ENCODE measurements at places on chromosomes 5 and 9.

- DNase-seq = no peak
These were observed 101.0 kb downstream of the PIP5K1B start for GRCh38 chr9:68805890-68806517.

GRCh38 chr9:93635186-93636107 is 59.1 kb downstream of the PHF2 start:
- no peak for DNase-seq

DNA sequence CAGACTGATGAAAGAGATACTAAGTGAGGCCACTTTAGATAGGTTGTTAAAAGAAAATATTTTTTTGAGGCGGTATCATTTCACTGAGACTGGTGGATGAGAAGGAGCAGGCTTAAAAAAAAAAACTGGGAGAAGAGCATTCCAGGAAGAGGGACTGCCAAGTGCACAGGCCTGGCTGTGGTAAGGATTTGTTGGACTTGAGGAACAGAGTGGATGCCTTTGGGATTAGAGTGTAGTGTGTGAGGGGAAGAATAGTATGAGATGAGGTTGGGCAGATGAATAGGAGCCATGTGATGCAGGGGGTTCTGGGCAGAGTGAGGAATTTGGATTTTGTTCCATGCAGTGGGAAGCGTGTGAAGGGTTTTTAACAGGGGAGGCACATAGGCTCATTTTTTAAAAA is 57.9 kb downstream of the PBX3 start:
- peak; percentile 81 for DNase-seq

DNA sequence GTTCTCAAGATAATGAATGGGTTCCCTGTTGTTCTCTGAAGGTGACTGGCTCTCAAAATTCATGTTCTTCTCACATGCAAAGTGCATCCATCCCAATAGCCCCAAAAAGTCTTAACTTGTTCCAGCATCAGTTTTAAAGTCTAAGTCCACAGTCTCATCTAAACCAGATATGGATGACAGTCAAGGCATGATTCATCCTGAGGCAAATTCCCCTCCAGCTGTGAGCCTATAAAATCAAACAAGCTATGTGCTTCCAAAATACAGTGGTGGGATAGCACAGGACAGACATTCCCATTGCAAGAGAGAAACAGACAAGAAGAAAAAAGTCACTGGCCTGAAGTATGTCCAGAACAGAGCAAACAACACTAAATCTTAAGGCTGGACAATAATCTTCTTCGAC is 25.4 kb downstream of the FBXO10 start:
- DNase-seq = no peak

GRCh38 chr9:6239694-6240093 is 24.1 kb downstream of the IL33 start:
- no peak for DNase-seq

- DNase-seq = no peak
These were observed 213.2 kb downstream of the TMC1 start for GRCh38 chr9:72734631-72735030.

DNA sequence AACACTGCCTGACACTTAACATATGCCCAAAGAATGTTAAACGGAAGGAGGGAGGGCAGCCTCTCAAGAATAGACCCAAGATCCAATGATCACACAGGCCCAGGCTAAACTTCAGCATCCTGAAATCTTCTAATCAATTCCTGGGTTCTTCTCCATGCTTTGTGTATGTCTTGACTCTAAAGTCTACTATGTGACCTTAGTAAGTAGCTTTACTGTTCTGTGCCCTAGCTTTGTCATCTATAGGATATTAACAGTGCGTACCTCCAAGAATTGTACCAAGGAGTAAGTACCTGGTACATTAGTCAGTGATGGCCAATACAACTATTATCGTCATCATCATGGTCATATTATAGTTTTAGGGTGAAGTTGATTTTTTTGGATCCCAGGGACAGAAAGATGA is 96.6 kb downstream of the SGCD start:
- DNase-seq = no peak
